Fibroblast of villous mesenchyme (primary cell): ENCODE measurements at places on chromosomes 4 and X. TPM values are rescaled to one million over a fixed set of nuclear protein-coding genes. Genes with fewer than 3 reads are reported as not detected.

The CTAG1B gene
- not detected in 2 replicates for total RNA-seq

The ARHGAP24 gene
- total RNA-seq, result 37.0 and 56.6 TPM in 2 replicates

The FREM3 gene
- total RNA-seq, result not detected in 2 replicates

The IL1RAPL2 gene
- 0.32 and 0.43 TPM in 2 replicates for total RNA-seq

The TKTL2 gene
- under 0.01 TPM in 1 of 2 replicates, not detected in the other for total RNA-seq

The RAB41 gene
- total RNA-seq, result not detected in 2 replicates

GRCh38 chr4:88998001-88998400, 59.0 kb downstream of the FAM13A start:
- DNase-seq, result no peak

DNA sequence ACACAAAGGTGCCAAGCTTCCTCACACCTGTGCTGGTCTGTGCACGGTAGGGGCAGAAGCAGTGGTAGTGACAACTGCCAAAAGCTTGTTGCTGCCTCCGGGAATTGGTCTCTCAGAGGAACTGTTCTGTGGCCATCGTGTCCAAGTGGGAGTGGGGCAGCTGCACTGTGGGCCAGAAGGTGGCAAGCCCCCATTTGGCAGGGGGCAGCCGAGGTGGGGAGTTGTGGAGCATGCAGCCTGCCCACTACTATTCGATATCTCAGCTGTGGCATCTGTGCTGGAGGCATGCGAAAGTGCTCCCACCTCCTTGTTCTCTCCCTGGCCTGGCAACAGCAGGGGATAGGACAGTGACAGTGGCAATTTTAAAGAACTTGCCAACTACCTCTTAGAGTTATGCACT, 192.8 kb downstream of the TBX22 start:
- no peak for DNase-seq

DNA sequence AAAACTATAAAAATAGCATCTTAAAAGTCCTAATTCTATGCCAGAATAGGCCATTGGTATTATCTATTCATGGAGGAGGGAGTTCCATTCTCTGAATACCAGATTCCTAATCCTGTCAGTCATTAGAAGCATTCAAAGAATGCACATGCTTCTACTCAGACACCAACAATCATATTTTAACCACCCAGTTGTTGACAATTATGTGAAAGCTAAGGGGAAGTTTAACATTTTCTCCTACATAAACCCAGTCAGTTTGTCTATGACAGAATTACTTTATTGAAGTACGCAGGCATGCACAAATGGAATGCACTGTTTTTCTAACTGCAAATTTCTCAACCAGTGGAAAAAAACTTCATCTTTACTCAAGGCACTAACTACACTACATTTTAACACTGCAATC, 69.6 kb upstream of the MTNR1A start:
- DNase-seq, result peak; percentile 88

GRCh38 chr4:112521123-112522023, 5.4 kb upstream of the NEUROG2 start:
- DNase-seq, result no peak

GRCh38 chr4:26131711-26132110, 189.1 kb upstream of the RBPJ start:
- DNase-seq, result no peak

GRCh38 chr4:154349829-154350228, 141.8 kb downstream of the DCHS2 start:
- DNase-seq, result peak; percentile 16

DNA sequence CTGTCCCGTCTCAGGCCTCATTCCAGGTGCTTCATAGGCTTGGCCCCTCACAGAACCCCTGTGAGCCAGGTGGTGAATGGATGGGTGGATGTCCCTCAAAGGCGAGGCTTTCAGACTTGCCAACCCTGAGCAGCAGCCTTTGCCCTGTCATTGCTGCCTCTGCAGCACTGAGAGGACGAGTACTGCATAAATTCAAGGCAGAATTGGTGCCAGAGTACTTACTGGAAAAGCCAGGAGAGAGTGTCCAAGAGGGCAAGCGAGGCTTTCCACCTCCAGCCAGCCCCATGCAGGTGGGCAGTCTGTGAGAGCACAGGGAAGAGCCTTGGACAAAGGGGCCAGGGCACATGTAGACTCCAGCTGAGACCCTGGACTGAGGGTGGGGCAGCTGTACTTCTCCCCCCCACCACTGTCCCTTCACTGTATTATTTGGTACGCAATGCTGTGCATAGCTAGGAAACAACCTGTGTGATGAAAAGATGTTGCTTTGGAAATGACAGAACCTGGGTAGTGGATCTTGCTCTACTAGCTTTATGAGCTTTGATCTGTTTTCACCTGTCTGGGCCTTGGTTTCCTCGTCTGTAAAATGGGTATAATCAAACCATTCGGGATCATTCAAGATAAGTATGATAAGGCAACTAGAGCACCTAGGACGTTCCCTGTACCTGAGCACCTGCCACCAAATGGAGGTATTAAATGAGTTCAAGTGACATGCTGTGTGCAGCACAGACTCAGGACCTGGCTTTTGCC, 224.9 kb upstream of the PSAPL1 start:
- no peak for DNase-seq

DNA sequence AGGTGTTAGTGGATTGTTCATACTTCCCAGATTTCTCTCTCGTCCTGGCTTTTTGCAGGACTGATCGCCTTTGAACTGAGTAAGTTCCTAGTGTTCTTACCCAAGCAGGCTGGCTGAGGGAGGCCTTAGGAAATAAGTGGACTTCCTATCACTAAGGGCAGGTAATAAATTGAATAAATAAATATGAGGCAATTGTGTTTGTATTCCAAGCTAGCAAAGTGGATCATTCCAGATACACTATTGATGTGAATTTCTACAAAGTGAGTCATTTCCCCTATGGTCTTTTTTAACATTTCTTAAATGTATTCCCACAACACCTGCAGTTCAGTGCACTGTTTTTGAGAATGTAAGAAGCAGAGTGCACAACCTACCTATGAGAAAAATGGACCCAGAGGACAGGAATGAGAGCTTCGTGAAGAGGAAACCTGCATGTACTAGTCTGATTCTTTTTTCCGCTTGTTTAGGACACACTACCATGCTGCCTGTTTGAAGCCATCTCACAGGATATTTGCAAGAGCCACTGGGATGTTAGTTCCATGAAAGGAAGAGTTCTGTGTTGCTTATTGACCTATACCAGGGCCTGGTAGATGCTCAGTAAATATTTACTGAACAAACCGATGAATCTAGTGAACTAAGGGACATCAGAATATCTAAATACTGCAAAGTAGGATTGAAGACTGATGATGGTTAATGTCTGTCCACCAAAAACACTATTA, 29.0 kb upstream of the SMAD1 start:
- no peak for DNase-seq

- no peak for DNase-seq
Observed at GRCh38 chr4:150145090-150145945, 67.1 kb downstream of the DCLK2 start.

- DNase-seq, result peak; percentile 31
Observed at GRCh38 chrX:120774606-120775005, 101.1 kb downstream of the CT47B1 start.

DNA sequence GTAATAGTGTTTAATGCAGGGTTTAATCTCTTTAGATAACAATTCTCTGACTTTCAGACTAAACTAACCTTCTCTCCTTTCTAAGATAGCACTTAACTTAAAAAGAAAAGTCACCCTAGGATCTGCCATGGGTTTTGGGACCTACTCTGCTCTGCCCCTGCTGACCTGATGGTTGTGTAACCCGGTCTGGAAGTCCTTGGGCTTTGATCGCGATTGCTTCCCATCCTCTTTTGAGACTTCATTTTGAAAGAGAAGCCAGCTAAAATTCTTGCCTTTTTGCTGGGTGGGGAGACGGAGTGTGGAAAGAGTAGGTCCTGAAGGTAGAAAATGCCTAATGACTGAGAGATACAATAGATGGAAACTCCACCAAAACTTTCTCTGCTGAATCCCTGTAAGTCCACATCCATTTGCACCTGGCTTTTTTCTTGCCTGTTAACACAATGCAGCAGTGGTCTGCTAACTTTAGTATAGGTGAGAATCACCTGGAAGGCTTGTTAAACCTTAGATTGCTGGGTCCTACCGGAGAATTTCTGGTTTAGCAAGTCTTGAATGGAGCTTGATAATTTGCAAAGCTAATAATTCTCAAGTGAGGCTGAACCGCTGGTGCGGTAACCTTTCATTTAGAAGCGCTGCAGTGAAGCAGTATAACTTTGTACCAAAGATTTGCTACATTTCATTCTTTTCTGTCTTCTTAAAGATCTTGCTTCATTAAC, 45.6 kb upstream of the CCSER1 start:
- no peak for DNase-seq

- DNase-seq, result peak; percentile 57
Observed at GRCh38 chr4:17468619-17469221, 43.2 kb downstream of the QDPR start.

- DNase-seq, result peak; percentile 77
Observed at GRCh38 chr4:189202182-189202868, 738.3 kb upstream of the FRG1 start.
